ENCODE measurements at places on chromosomes 7 and 10. TPM values are rescaled to one million over a fixed set of nuclear protein-coding genes. Genes with fewer than 3 reads are reported as not detected.

The VAX1 gene
- total RNA-seq: not detected

DNA sequence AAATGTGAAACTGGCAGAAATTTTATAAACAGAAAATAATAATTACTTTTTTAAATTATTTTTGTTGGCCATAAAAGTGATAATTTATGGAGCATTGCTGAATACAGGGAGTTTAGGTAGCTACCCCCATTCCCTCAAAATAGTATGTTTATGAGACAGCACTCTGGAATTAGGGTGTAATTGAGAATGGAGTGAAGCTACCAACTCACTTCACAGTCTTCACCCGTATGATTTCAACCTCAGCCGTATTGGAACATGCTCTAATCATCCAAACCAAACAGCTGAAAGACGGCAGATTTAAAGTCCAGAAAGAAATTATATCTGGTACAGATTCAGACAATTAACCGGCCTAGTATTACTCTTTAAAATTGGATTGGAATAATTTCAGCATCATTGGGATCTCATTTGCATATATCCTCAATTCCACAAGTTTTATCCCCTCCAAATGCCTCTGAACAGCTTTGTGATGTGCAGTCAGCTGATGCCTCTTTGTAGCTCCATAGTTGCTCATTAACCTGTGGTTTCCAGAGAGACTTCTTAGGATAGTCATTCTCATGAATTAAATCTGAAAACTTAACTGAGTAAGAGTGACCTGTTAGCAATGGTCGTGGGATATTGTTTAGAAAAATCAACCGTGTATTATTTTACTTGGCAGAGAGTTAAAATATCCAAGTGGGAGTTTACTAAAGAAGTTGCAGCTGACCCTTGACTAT is 59.1 kb upstream of the GJD4 start:
- no peak overlapping the region for H3K4me3 ChIP-seq
- H3K4me1 ChIP-seq: peaks cover 6% of the 10 kb centered on the region
- no peak overlapping the region for H3K27ac ChIP-seq
- H3K27me3 ChIP-seq: no peaks in the 10 kb centered on the region

DNA sequence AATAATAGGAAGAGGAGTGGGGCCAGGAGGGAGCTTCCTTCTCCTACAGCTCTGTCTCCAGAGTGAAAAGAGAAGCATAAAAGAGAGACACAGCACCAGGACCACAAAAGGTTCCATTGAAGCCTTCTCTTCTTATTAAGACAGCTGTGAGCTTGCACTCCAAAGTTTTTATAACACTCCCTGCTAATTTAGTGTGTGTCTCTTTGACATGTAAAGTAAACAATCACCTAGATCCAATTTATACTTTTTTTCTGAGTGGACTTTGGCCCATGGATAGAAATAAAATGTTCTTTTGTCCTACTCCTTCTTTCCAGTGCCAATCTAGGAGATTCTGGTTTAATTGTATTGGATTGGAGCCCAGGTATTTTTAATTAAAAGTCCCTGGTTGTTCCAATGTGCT is at the start of gene CYP2C8:
Gene CYP2C8, minus strand, starts transcription at position 212 of the 400 bp plus-strand sequence. Its CDS starts 95 bp downstream, at position 117.
- H3K27ac ChIP-seq: no peak within 1 kb of the TSS
- no peaks in the 10 kb centered on the region for H3K27me3 ChIP-seq
- DNase-seq: no peak
- H3K36me3 ChIP-seq: no peaks in the 10 kb centered on the region
- H3K4me1 ChIP-seq: no peaks in the 10 kb centered on the region
- no peak within 1 kb of the TSS for H3K4me3 ChIP-seq

DNA sequence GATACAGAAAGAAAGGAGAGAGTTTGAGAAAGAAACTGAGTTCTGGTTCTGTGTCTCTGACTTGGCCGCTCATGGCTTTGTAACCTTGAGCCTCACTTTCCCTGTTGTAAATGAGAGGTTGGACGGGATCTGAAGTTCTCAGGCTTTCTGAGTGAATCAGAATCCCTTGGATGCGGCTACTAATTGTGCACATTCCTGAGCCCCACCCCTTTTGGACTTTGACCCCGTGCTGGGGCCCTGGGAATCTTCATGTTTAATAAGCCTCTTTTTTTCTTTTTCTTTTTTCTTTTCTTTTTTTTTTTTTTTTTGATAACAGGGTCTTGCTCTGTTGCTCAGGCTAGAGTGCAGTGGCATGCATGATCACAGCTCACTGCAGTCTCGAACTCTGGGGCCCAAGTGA is 26.9 kb downstream of the SLC25A28 start:
- no peak for DNase-seq
- no peaks in the 10 kb centered on the region for H3K4me1 ChIP-seq
- no peaks in the 10 kb centered on the region for H3K36me3 ChIP-seq
- no peak overlapping the region for H3K27ac ChIP-seq

- no peaks in the 10 kb centered on the region for H3K36me3 ChIP-seq
- no peak overlapping the region for H3K27ac ChIP-seq
- no peaks in the 10 kb centered on the region for H3K27me3 ChIP-seq
- peaks cover 4% of the 10 kb centered on the region for H3K4me1 ChIP-seq
Measured at GRCh38 chr7:25775999-25776743, 375.8 kb upstream of the NFE2L3 start.

GRCh38 chr10:16887565-16887964 is 70.3 kb upstream of the RSU1 start:
- peaks cover 8% of the 10 kb centered on the region for H3K4me1 ChIP-seq
- no peaks in the 10 kb centered on the region for H3K27me3 ChIP-seq
- H3K27ac ChIP-seq: no peak overlapping the region
- no peak for DNase-seq

DNA sequence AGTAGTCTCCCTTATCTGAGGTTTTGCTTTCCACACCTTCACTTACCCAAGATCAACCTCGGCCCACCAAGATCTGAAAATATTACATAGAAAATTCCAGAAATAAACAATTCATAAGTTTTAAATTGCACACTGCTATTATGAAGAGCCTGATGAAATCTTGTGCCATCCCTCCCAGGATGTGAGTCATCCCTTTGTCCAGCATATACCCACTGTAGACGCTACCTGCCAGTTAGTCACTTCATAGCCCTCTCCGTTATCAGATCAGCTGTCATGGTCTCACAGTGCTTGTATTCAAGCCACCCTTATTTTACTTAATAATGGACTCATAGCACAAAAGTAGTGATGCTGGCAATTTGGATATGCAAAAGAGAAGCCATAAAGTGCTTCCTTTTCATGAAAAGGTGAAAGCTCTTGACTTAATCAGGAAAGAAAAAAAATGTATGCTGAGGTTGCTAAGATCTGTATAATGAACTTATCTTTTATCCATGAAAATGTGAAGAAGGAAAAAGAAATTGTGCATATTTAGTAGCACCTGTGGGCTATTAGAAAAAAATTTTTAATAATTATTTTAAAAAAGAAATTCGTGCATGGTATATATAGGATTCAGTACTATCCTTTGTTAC is 9.8 kb upstream of the MRPS16 start:
- H3K27ac ChIP-seq: no peak overlapping the region
- H3K4me1 ChIP-seq: no peaks in the 10 kb centered on the region
- DNase-seq: no peak
- H3K36me3 ChIP-seq: no peaks in the 10 kb centered on the region
- H3K4me3 ChIP-seq: no peak overlapping the region
- no peaks in the 10 kb centered on the region for H3K27me3 ChIP-seq
